ENCODE measurements at places on chromosomes 6 and 20.

DNA sequence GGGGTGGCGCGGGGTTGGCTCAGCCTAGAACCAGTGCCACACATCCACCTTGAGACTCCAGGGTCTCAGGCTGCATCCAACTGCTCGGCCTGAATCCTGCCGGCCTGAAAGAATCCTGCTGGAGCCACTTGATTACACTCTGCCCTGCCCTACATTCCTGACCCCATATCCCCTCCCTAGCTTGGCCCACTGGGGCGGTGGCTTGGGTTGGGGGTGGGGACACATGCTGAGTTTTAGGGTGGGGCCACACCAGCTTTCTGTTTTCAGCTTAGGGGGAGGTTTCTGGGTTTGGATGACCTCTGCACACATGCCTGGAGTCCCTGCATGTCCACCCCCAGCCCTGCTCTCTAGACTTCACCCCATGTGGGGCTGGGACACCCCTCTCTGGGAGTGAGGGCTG, 6.8 kb downstream of the ITPR3 start:
- DNase-seq, result no peak

DNA sequence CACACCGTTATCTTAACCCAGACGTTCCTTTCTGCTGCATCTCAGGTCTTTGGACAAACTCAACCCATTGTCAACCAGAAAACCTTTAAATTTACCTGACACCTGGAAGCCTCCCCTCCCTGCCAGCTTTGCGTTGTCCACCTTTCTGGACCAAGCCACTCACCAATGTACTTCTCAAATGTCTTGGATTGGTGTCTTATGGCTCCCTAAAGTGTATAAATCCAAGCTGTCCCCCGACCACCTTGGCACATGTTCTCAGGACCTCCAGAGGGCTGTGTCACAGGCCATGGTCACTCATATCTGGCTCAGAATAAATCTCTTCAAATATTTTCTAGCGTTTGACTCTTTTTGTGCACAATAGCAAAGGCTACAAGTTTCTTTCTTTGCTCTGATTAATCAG, 250.0 kb downstream of the DLL1 start:
- DNase-seq, result no peak

DNA sequence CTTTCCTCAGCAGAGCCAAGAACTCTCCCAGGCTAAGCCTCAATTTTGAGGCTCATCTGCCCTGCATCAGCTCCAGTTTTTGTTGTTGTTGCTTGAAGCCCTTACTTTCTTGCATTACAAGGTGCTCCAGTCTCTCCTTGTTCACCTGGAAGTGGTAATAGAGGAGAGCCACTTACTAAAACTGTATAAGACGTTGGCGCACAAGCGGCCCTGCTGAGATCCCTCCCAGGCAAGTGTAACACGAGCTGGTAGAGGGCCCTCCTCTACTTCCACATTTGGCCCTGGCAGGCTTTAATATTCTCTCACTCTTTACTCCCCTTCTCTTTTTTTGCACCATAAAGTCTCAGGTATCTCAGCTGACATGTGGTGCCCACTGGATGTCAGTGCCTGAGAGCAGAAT, 19.5 kb downstream of the GCM2 start:
- no peak for DNase-seq

DNA sequence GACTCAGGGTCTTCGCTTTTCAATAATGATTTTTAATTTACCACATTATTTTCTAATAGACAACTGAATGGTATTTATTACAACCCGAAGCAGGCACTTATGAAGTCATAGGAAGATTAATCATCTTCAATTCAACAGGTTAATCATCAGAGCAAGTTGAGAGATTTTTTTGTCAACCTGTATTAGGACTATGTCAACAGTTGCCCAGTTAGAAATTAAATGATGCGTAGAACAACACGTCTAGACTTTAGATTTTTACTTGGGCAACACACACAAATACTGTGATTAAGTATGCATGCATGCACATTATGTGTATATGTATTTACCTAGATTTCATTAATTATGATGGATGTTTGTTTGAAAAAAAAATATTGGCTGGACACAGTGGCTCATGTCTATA, 4.3 kb downstream of the ILRUN start:
- no peak for DNase-seq

GRCh38 chr6:106702451-106703110, 73.2 kb downstream of the QRSL1 start:
- DNase-seq, result no peak

GRCh38 chr6:44234101-44235025, 11.0 kb downstream of the SLC29A1 start:
- DNase-seq, result no peak

DNA sequence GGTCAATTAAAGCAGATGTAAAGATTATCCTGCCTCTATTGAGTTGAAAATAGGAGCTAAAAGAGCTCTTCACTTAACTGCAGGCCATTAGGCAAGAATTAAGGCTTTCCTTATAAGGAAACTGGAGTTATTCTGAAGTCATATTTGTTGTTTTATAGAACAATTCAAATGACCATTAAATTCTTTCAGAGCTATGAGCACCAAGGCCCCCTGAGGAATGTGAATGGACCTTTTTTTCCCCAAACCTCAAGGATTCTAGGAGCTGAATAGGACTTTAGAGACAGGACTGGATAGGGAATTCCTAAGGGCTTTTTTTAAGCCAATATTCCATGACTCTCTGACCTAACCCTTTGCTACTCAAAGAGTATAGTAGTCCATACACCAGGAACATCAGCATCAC, 565.7 kb upstream of the BTBD3 start:
- no peak for DNase-seq

DNA sequence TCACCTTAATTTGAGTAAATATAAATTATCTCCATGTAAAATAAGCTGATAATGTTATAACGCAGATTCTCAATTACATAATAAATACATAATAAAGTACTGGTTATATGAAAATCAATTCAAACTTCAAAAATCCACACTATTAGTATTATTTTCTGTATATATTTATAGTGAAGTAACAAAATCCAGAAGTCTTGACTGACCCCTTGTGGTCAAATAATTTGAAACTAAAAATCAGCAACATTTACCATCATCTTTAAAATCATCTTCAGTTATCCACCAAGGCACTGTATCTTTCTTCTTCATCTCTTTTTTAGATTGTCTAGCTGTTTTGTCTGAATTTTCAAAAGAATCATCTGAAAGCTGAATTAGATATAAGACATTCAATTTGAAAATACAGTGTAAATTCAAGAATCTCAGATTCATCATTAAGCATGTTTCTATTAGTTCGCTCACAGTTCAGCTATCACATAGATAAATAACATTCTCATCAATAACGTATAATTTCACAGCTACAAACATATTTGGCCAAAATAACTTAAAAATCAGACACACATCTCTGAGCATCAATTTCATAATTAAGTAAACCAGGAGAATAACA, 6.5 kb downstream of the CEP162 start:
- no peak for DNase-seq

- no peak for DNase-seq
Measured at GRCh38 chr6:56372406-56372995, 125.1 kb upstream of the COL21A1 start.

DNA sequence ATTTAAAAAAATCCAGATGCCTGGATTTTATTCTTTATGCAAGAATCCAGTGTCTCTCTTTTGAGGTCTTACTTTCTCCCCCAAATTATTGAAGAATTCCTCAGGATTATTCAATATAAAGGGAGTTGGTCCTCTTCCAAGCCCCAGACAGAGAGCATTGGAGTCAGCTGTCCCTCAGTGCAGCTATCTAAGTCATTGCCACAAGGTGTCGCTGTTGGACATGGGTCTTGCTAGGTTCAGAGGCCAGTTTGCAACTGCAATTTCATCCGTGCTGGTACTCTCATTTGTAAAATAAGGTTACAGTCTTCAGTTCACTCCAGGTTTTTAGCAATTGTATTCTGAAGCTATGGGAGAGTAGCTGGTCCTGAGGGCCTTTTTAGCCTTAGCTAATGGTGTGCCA, 27.8 kb downstream of the CCN2 start:
- no peak for DNase-seq

- no peak for DNase-seq
Measured at GRCh38 chr20:24341781-24342180, 127.6 kb upstream of the SYNDIG1 start.

DNA sequence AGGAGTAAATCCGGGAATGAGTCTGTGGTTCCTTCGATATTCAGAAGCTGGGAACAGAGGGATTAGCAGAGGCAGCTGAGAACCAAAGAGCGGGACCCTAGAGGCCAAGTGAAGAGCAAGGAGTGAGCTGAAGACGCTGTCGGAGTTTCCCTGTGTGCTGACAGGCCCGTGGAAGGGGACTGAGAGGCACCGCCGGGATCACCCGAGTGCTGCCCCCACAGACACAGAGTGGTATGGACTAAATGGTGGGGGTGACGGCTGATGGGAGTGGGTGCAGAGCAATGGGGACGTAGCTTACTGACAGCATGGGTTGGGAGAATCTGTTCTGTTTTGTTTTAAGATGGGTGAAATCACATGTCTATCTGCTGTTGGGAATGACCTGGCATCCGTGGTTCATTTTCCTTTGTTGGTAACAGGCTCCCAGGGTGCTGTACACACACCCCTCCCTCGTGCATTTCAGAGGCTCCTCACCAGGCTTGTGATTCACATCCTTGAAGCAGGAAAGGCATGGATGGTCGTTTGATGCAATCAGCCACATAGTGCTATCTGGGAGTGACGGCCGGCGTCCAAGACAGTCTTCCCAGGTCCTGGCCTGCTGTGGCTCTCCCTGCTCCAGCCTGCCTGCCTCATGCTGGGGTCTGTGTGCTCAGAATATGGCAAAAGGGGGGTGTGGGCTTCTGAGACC, 97.4 kb downstream of the THBS2 start:
- DNase-seq, result no peak

- DNase-seq, result no peak
Measured at GRCh38 chr20:2116170-2116940, 14.7 kb downstream of the STK35 start.

- DNase-seq, result no peak
Measured at GRCh38 chr6:36844232-36845170, 5.3 kb upstream of the CPNE5 start.

GRCh38 chr20:3172933-3173609, at the start of gene LZTS3:
LZTS3 (minus strand) TSS chr20:3173549; CDS start chr20:3167163, 6,386 bp downstream.
- no peak for DNase-seq

DNA sequence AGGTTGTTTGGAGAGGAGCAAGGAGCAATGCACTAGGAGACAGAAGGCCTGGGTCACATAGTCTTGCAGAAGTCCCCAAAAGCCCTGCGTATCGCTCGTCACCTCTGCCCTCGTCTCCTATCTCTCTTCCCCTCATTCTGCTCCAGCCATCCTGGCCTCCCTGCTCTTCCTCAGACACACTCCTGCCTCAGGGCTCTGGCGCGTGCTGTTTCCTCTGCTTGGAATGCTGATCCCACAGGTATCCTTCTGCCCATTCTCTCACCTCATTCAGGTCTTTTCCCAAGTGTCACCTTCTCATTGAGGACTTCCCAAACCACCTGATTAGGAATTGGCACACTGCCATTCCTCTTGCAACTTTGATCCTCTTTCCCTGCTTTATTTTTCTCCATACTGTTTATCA, 9.0 kb upstream of the SLC2A10 start:
- no peak for DNase-seq

- DNase-seq, result no peak
Measured at GRCh38 chr20:62515280-62515679, 39.5 kb upstream of the GATA5 start.

- no peak for DNase-seq
Measured at GRCh38 chr20:48658198-48658476, 169.7 kb downstream of the PREX1 start.

GRCh38 chr20:57195469-57196100, 70.9 kb downstream of the BMP7 start:
- no peak for DNase-seq

GRCh38 chr20:32582659-32583580, 2.2 kb downstream of the NOL4L start:
- DNase-seq, result no peak

DNA sequence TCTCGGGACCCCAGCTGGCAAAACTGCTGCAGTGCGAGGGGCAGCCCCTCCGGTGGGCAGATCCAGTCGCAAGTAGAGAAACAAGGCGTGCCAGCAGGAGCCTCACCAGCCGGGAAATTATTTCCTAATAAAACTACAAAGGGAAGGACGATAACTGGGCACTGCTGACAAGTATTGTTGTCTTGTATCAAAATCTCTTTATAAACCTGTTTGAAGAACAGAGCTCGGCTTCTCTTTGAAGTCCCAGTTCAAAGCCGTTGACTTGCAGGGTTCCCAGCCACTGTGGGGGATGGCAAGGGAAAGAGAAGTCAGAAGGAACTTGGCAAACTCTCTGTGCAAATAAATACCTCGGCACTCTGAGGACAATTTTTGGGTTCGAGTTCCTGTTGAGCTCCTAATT, 504.5 kb downstream of the CD83 start:
- no peak for DNase-seq

- DNase-seq, result no peak
Measured at GRCh38 chr6:162750776-162751175, 23.0 kb downstream of the PACRG start.

GRCh38 chr6:38508286-38508685, 131.4 kb downstream of the BTBD9 start:
- DNase-seq, result no peak

GRCh38 chr6:16683641-16684194, 77.5 kb downstream of the ATXN1 start:
- DNase-seq, result no peak

GRCh38 chr6:45012687-45013086, 315.4 kb upstream of the RUNX2 start:
- no peak for DNase-seq

DNA sequence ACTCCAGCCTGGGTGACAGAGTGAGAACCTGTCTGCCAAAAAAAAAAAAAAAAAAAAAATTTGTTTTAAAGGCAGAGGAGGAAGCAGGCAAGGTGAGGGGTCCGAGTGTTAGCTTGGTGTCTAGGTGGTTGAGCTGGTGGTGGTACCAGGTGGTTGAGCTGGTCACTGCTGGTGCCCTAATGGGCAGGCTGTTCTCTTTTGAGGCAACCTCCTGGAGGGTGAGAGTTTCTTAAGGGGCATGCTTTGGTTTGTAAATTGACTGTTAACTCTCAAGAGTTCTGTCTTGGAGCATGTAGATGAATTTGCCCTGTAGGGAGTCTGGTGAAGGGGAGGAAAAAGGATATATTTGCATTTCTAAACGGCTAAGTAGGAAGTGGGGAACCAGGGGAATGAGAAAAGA, 52.7 kb downstream of the BANF2 start:
- no peak for DNase-seq

- no peak for DNase-seq
Measured at GRCh38 chr6:92126088-92126487, 1293.3 kb downstream of the EPHA7 start.

GRCh38 chr6:5280920-5281319, 19.6 kb downstream of the FARS2 start:
- no peak for DNase-seq

DNA sequence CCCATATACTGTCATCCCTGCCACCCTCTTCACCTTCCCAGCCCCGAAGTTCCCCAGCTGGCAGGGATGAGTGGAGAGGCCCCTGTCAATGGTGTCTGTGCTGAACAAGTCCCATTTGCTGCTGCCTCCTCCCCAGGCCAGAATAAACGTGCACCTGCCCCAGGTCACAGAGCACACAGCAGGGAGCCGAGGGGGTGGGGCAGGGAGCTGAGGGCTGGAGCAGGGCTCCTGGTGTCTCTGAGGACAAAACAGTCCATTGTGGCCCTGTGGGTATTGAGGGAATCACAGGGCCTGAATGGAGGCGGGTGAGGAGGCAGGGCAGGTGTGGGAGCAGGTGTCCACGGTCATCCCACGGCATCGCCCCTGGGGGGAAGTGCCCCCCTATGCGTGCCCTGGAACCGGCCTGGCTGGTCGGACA, 55.8 kb downstream of the SNAI1 start:
- DNase-seq, result no peak

GRCh38 chr20:58229198-58229798, 845 bp upstream of the ANKRD60 start:
- no peak for DNase-seq

Data from cerebellar nuclear complex (tissue), 1 donor.